ENCODE measurements at places on chromosomes 2 and 18.

DNA sequence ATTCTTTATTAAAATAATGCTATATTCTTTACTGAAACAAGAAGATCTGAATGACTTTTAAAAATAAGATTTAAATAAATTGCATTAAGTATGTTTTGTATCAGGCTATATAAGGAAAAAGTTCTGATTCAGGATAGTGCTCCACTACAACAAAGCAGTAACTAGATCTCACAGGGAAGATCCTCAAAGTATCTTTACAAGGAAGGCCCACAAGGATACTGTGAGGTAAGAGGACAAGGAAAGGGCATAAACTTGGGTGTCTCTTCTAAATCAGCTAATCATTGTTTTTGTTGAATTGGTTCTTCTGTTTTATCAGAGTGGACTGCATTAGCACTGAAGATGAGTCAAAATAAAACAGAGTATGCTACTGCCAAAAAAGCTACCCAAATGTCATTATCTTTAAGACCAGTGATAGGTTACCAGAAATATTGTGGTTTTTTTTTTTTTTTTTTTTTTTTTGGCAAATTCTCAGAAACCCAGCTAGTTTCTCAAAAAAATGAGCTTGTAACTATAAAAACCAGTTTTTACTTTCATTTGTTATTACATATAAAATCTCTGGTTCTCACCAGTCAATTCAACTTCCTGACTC lies 160.9 kb downstream of the BAZ2B start:
- no peak for DNase-seq

DNA sequence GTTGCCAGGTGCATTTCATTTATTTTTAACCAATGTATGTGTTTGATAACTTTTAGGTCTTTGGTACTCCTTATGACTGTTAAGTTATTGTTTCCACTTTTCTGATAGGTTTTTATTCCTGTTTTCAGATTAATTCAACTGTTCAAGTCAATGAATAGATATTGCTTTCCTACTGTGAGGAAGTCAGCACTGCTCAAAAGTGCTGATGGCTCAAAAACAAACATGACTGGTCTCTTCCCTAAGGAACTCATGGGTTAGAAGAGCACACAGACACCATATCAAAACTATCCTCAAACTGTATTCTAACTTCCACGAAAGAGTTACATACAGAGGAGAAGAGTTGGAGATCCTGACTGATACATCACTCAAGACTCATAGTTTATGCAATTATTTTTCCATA lies 39.9 kb upstream of the REG3G start:
- no peak for DNase-seq

GRCh38 chr2:7816944-7817343 lies 864.9 kb upstream of the ID2 start:
- DNase-seq, result no peak

- no peak for DNase-seq
Observed at GRCh38 chr2:241496904-241497877, 11.2 kb downstream of the STK25 start.

- no peak for DNase-seq
Observed at GRCh38 chr2:207676827-207677354, 34.5 kb upstream of the CCNYL1 start.

DNA sequence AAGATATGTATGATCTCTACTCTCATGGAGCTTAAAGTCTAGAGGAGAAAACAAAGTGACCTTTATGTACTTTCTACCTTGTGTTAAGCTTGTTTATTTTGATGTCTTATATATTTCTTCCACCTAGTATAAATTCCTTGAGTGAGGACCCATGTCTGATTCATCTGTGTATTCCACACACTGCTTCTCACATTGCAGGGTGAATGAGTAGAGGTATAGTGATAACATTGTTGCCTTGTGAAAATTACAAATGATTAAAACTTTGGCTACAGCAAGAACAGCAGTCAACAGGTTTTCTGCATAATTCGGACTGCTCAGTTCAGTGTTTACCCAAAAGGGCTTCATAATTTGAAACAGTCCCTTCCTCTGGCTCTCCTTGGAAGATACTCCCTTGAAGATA lies 36.3 kb downstream of the AOX1 start:
- DNase-seq, result no peak

GRCh38 chr2:20834331-20834730 lies 11.4 kb upstream of the LDAH start:
- no peak for DNase-seq

DNA sequence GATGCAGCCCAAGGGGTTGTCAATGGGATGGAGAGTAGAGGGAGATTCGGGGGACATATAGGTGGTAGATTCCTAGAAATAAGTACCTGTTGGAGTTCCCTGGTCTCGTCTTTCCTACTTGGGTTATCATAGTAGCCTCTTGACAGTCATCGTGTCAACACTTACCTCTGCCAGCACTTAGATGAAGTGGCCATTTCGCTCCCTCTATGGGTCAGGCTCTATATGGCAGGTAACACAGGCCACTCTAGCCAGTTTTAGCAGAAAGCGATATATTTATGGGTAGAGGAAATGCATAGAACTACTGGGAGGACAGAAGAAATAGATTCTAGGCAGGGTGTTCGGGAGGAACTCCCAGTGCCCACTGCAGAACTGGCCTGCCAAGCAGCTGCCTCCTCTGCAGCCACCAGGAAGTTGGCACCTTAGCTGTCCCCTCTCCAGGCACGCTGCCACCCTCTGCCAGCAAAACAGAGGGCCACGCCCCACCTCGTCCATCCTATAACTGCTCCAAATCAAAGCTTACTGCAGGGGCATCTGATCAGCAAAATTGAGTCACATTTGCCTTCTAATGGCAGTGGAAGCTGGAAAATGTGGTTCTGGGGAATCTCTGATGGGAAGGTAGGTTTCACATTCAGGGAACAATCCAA lies 181.3 kb downstream of the INSIG2 start:
- no peak for DNase-seq

- DNase-seq, result no peak
Observed at GRCh38 chr2:207481924-207482323, 47.8 kb upstream of the CREB1 start.

- DNase-seq, result no peak
Observed at GRCh38 chr2:164793529-164793928, 48.1 kb downstream of the COBLL1 start.

DNA sequence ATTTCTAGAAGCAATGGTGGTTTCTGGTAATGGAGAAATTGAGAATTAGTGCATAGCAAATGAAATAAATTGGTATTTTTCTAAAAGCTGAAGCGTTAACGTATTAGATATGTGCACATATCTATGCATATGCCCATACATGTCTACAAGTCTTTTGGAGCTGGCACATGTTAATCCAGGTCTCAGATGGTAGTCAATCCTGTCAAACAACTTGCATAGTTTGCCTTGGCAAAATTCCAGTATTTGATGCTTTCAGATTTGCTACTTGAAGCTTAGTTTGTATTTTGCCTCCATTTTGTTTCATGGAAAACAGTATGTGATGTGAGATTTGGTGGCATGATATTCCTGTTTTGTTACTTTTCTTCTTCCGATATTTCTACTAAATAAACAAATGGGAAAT lies 304.6 kb downstream of the PARD3B start:
- no peak for DNase-seq

DNA sequence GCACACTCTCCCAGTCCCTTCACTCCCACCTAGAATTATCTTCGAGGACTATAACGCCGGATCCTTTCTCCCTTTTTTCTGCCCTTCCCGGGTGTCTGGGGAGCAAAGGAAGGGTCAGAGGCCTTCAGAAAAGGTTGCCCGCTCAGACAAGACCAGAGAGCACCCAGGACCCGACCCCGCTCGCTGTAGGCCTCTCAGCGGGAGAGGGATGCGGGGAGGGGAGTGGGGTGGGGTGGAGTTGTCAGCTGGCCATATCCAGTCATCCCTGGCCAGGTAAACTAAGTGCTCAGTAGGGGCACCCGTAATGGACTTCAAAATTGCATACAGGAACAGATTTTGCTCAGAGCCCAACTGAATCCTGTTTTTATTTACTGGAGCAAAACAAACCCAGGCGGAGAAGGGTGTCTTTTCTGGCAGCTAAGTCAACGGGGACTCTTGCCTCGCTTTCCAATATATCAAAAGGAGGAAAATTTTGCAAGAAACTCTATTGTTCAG lies 65.0 kb downstream of the NOL4 start:
- no peak for DNase-seq

DNA sequence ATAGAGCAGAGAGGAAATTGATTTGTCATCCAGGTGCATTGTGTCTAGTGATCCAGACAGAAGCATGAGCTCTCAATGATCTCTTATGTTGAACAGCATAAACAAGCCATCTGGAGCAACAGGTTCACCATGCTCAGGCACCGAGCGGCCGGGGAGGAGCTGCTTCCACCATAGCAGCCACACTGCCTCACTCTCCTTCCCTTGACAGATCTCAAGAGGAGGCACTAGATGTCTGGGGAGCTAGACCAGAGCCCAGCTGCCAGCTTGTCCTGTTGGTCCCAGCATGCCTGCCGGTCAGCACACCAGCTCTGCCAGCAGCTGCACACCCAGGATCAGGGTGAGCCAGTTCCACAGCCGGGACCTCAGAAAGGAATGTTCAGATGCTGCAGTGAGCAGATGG lies 17.5 kb upstream of the LONRF2 start:
- no peak for DNase-seq

DNA sequence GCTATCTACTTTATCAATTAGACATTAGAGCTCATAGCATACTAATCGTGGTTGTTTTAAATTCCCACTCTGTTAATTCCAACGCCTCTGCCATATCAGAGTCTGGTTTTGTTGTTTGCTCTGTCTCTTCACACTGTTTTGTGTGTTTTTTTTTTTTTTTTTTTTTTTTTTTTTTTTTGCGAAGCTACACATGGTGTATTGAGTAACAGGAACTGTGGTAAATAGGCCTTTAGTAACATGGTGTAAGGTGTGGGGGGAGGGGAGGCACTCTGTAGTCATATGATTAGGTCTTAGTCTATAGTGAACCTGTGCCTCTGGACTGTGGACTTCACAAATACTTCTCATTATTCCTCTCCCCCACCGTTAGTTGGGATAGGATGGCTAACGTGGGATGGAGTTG lies 370.7 kb upstream of the RAB12 start:
- no peak for DNase-seq

DNA sequence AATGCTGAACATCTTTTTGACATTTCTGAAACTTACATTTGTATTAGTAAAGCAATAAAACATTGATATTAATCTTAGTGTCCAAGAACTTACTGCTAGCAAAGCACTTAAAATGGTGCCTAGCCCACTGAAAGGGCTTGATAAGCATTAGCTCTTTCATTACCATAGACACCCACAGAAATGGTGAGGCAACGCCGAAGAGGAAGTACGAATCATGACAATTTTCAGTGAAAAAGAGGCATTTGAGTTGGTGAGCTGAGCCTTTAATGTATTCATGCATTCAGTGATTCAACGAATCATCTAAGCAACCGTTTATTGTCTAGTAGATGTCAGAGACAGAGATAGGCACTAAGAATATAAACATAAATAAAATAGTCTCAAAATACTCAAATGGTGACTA lies 101.1 kb downstream of the PIGN start:
- no peak for DNase-seq

- DNase-seq, result no peak
Observed at GRCh38 chr2:32611771-32612170, 16.1 kb upstream of the TTC27 start.

GRCh38 chr2:237540823-237541222 lies 25.6 kb upstream of the PRLH start:
- DNase-seq, result no peak

DNA sequence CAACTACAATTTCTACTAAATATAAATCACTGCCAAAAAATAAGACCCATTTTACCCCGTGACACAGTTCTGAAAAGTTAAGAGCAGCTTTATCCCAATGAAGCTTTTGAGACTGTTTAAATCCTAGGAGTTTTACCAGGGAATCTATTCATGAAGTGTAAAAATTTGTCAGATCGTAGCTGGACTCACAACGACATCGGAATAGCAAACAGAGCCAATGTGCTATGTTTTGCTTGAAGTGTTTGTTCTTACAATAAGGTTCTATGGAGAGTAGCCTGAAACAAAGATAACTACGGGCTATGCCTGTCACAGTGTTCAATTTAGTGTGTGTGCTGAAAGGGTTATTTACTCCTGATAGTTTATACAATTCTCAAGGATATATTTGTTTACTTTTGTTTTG lies 78.5 kb upstream of the L3MBTL4 start:
- DNase-seq, result no peak

- no peak for DNase-seq
Observed at GRCh38 chr18:34720220-34720619, 10.1 kb downstream of the DTNA start.

GRCh38 chr2:166106431-166107015 lies 21.3 kb downstream of the SCN1A start:
- no peak for DNase-seq

DNA sequence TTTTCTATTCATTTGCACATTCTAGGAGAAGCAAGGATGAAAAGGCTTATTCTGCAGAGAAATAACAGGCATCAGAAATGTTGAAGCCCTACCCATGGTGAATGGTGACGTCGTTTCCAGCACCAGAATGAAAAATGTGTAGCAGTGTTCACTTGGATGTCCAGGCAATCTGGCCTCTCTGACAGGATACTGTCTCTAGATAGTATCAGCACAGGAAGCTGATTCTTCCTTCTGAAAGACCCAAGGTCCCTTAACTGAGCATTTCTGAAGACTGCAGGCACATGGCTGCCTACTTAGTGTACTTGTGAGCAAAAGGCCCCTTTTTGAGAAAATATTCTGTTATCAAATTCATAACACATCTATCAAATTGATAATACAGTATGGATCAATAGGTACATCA lies 234.1 kb downstream of the XIRP2 start:
- no peak for DNase-seq

DNA sequence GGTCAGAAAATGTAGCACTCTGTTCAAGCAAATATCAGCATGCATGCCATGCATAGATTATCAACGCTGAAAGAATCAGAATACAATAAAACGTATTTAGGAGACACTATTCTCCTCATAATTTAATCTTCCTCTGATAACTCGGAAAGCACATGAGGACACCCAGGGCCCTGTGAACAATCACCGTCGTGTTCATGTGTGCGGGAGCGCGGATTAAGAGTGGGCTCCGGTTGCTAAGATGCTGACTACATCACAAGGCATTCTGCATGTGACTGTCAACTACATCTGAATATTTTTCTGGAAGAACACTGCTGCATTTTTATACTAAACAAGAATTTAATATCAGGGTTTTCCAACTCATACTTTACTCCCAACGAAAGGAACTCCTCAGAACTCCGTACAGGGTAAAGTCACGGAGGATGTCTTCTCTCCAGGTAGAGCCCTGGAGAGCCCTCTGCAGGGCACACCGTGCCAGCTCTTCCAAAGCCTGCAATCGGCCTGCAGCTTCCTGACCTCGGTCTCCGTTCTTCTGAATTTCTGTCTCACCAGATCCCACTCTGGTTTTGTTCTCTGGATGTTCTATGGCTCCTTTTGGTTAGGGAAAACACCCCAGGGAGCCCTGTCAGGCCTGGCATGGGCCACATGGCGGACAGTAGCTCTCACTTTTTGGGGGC lies 59.6 kb downstream of the ZNF516 start:
- DNase-seq, result no peak

GRCh38 chr2:206442833-206443734 lies at the start of gene ADAM23:
TSS of gene ADAM23 (plus strand) at chr2:206443532. CDS start at chr2:206443867, 335 bp downstream.
- DNase-seq, result no peak

GRCh38 chr2:215611609-215612386 lies 175.9 kb upstream of the FN1 start:
- no peak for DNase-seq

GRCh38 chr2:237232166-237232565 lies 146.5 kb downstream of the COPS8 start:
- no peak for DNase-seq

Measured in stimulated activated CD8-positive, alpha-beta memory T cell treated with anti-CD3 and anti-CD28 coated beads, Interleukin-15, amount 100 ng/mL, for 4 hours (primary cell).